ENCODE measurements at places on chromosomes 4 and X.

DNA sequence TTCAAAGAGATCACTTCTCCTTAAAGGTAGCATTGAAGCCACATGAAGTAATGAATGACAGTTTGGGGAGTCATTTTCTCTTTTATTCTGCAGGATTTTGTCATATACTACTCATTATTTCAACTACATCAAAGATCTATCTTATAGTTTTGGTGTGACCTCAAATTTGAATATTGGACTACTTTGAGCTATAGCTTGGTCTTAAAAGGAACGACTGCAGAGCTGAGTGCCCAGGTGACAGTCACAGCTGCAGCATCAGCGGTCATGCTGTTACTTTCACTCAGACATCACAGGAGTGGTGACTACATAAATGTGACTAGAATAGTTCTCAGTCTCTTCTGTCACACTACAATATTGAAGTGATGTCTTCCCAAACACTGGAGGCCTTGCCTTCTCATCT, 10.7 kb upstream of the SPCS3 start:
- DNase-seq: no peak

GRCh38 chr4:138021139-138021830, 220.9 kb downstream of the SLC7A11 start:
- DNase-seq: no peak

DNA sequence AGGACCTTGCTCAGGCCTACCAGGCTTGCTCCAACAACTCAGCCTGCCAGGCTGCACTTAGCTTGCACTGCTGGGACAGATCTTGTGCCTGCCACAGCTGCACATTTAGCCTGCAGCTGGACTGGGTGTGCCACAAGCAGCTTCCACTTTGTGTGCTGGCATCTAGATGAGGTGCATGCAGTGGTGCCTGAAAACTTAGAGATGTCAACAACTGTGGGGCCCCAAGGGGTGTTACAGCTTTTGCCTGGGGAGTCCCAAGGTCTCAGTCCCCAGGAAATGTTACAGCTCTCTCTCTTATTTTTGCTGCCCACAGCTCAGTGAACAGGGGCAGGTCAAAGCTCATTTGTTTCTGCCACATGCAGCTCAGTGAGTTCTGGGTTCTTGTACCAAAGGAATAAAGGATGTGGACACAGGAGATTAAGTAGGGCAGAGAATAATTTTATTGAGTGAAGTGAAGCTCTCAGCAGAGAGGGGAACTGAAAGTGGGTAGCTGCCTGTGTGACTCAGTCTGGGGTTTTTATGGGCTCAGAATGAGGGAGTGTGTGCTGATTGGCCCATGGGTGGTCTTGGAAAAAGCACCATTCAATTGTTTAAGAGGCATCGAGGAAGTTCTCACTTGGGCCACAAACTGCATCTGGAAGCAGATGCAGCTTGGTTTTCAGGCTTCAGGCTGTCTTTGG, 828.3 kb downstream of the TECRL start:
- DNase-seq: no peak

- no peak for DNase-seq
Measured at GRCh38 chr4:180542445-180543100, 1700.6 kb upstream of the TENM3 start.

DNA sequence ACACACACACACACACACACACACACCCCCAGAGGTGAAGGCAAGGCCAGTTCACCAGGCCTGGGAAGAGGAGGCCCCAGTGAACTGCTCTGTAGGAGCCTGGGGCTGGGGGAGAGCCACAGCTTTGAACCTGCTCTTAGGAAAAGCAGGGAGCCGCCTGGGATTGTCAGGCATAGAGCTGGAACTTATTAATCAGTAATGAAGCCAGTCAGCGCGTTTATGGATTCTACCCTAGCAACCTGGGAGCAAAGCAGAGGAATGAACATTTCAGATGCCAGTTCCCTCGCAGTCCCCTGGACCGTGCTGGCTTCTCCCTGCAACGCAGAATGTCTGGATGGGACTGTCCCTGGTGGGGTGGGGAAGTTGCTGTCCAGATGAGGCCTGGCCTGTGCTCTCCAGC, 45.3 kb upstream of the DDX3X start:
- DNase-seq: no peak

- DNase-seq: no peak
Measured at GRCh38 chr4:139229534-139230039, 50.4 kb downstream of the MGARP start.

DNA sequence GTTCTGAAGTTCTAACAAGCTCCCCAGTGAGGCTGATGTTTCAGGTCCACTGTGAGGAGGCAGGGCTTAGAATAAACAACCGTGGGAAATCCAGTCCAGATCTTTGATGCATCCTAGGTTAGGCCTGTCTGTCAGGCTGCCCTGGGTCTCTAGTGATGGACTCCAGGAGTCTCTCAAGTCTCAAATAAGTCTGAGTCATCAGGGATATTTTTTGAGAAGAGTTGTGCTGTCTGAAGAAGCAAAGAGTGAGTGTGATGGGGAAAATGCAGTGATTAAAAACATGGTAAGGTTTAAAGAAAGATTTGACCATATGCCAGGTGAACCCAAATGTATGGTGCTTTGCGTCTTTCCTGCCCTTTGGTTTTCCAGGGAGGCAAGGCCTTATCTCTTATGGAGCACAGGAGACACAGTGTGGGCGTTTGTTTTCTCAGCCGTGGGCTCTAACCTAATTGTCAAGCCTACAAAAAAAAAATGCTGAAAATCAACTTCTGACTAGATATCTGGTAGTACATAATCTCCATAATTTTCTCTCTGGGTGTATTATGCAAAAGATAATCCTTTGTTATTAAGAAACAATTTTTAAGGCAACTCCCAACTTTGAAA, 100.7 kb downstream of the PTTG2 start:
- DNase-seq: no peak

DNA sequence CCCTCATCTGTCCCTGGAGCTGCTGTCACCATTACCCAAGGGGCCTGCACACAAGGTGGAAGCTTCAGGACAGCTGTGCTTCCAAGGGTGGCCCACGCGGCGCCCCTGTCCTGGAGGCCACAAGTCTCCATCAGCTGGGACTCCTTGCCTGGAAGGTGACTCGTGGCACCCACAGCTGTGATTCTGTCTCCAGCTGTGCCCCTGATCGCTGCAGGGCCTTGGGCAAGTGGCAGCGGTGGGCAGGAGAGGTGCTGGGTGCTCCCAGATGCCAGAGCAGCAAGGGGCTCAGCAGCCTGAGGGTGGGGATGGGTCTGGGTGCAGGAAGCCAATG, 9.0 kb upstream of the DUSP9 start:
- no peak for DNase-seq

- no peak for DNase-seq
Measured at GRCh38 chr4:105624530-105624929, 72.1 kb downstream of the ARHGEF38 start.

DNA sequence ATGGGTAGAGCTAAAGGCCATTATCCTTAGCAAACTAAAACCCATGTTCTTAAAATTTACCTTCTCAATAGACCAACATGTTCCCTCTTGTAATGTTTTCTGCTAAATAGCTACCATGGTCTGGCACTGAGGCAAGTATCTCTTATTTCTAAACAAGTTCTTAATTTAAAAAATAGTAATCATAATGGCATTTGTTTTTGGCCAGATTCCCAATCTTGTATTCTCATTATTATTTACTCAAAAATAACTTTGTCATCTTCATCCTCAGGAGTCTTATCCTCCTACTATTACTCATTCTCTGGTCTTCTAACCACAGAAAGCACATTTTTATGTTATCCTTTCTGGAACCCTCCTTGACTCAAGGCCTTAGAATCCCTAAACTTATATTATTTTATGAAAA, 931.2 kb downstream of the CCSER1 start:
- DNase-seq: no peak

DNA sequence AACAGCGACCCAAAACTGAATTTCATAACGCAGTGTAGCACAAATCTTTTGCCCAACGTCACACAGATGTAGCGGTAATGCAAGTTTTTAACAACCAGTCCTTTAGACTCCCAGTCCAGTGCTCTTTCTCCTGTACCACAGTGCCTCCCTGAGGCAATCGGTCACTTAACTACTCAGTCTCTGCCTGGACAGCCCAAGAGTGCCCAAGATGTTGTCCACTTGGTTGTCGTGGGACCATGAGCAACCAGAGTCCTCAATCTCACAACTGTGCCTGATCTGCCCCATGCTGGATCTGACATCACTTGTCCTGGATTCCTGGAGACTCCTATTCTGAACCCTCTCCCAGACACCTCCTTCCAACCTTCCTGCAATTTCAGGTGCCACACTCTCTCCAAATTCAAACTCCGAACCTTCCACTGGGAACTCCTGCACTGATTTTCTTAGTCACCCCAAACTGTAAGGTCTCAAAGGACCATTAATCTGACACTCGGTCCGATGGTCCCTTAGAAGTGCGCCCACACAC, 702 bp downstream of the MMGT1 start:
- DNase-seq: no peak

DNA sequence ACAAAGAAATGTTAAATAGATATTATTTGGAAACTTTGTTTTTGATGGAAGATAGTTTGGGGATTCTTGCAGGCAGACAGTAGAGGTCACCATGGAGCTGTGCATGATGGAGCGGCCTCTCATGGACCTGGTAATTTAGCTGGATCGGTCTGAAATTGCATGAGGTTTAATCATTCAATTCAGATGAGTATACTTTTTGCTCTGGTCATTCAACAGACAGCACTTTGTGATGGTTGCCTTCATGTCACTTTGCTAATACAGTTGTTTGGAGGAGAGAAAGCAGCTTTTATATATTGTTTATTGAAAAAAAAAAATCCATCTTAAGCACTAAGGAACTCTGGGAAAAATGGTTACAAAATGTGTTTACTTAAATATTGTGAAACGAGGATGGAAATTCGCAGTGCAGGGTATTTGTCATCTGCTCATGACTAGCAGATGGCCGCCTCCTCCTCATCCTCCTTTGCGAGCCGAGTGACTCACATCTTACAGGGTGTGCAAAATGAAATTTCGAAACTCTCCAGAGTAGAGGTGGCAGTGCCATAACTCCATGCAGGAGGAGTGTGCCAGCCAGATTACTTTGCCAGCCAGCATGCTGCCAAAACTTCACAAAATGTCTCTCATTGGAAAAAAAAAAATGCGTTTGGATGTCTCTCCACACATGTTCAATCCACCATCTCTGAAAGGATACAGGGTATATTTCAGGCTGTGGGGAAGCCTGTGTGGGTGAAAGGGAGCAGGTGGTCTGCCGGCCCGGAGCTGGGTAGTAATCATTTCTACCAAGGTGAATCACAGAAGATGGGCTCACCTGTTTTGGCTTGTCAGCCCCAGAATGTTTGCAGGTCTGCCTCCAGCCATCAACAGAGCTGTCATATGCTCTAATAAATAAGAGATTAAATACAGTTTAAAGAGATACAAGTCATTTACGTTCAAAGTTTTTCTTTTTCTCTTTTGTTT, 314.9 kb upstream of the DIPK2B start:
- DNase-seq: no peak

DNA sequence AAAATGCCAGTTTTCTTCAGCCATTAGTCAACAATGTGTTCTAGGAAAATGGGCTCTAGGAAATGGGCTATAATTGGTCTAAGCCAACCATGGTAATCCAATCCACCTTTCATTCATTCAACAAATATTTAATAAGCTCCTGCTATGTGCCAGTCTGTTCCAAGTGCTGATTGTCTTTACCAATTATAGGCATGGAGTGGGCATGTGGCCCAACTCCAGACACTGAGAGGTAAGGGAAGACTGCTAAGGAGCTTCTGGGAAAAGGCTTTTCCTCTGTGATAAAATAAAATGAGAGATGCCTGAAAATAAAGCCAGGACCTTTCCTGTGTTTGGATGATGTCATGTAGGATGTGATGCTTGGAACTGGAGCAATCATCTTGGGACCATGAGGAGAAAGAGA, 43.3 kb downstream of the HOPX start:
- no peak for DNase-seq

DNA sequence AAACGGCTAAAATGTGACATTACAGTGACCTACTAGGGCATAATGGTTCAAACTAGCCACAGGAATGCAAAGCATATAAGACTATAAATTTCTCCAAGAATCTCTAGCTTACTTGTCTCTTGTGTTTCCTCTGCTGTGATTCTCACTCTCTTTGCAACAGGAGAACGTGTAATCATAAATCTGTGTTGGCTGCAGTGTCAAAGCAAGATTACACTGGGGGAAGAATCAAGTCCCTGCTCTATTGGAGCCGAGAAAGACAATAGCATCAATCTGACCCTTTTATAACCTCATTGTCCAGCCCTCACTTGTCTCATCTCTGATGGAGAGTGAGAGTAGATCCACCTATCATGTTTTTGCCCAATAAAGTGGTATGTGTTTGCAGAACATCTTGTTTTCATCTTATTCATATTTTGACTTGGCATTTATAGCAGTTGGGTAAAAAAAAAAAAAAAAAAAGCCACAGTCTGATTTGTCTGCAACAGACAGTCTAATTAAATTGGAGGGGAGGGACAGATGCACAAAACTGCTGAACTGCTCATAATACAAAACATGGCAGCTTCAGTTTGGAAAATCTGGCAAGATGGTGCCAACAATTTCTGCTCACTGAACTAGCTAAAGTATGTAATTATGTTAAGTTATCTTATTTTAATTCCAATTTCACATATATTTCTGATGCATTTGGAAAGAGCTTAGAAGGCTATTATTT, 165.0 kb upstream of the GABRA2 start:
- no peak for DNase-seq

- DNase-seq: no peak
Measured at GRCh38 chrX:107849747-107850421, 24.2 kb downstream of the MID2 start.
